ENCODE measurements at places on chromosomes 2 and 18.

DNA sequence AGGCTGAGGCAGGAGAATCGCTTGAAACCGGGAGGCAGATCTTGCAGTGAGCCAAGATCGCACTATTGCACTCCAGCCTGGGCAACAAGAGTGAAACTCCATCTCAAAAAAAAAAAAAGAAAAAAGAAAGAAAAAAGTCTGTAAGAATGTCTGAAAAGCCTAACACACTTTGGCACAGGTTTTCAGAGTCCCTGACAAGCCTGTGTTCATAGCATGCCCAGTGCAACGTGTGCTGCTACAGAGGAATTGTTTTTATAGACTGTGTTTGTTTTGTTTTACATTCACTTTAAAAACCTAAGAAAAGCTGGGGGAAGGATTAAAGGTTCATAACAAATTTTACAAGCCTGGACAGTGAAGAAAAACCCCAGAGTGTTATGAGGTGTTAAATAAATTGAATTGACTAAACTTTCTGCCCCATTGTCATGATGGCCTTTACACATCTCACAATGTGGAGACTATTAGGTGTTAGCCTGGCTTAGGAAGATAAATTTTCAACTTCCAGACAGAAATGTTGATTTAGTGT lies 55.2 kb downstream of the RBM43 start:
- no peak for DNase-seq

DNA sequence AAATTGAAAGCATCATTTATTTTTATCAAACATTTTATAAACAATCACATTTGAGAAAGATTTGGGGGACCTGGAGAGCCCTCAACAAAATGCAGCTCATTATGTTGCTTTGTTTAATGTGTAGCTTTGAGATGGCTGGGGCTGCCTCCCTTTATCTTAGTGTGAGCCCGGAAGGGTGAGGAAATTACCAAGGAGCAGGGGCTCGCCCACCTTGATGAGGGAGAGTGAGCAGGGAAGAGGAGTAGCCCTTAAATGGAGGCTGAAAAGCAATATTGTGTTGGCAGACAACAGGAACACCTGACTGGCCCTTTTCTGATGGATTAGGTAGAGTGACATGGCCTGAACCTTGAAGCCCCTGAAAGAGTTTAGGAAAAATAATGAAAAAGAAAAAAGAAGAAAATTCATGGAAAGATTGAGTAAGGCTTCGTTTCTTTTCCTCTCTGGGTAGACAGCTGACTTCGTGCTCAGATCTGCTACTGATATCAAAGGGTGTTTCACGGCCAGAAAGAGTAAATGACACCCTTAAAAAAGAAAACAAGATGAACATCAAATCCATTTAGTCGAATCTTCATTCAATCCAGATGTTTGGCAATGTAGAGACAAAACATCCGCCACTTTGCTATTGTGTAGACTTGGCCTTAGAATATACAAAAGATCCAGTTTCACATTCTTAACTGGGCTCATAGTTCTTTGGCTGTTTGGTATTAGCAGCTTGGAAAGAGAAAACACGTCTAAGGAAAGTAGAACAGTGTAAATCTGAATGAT lies 206.5 kb upstream of the TCF4 start:
- no peak for DNase-seq

- DNase-seq: no peak
These were observed 466.0 kb downstream of the PTH2R start for GRCh38 chr2:208872591-208872990.

DNA sequence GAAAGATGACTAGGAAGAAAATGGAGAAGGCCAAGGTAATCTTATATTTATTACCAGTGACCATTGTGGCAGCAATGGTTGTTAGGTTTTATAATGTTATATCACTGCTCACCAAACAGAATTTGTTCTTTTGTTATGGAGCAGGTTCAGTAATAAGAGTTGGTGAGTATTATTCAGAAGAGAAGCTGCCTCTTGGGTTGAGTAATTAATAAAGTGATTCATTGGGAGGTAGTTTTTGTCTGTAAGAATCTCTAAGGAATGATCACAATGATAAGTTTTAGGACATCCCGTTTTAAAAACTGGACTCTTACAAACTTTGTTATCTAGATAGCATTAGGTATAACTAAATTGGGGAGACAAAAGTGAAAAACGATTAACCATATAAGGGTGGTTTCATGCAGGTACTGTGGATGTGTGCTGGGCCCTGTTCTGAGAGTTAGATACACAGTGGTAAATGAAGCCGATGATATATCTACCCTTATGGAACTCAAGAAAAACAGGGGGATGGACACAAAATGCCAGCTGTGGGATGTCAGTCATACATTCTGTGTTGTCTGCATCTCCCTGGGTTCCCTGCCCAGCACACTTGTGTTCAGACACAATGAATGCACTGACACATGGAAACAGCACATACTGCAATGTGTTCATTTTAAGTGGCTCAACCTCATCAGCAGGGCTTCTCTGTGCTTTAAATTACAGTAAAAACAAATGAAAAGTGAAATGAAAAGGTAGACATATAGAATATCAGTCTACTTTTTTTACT lies 7.5 kb downstream of the MAP4K4 start:
- DNase-seq: no peak

GRCh38 chr2:74767618-74768017 lies 66.3 kb upstream of the HK2 start:
- DNase-seq: no peak

- DNase-seq: no peak
These were observed 38.9 kb downstream of the DHRS9 start for GRCh38 chr2:169108099-169108884.

- DNase-seq: no peak
These were observed 4.8 kb upstream of the ITPRIPL1 start for GRCh38 chr2:96320326-96320725.

DNA sequence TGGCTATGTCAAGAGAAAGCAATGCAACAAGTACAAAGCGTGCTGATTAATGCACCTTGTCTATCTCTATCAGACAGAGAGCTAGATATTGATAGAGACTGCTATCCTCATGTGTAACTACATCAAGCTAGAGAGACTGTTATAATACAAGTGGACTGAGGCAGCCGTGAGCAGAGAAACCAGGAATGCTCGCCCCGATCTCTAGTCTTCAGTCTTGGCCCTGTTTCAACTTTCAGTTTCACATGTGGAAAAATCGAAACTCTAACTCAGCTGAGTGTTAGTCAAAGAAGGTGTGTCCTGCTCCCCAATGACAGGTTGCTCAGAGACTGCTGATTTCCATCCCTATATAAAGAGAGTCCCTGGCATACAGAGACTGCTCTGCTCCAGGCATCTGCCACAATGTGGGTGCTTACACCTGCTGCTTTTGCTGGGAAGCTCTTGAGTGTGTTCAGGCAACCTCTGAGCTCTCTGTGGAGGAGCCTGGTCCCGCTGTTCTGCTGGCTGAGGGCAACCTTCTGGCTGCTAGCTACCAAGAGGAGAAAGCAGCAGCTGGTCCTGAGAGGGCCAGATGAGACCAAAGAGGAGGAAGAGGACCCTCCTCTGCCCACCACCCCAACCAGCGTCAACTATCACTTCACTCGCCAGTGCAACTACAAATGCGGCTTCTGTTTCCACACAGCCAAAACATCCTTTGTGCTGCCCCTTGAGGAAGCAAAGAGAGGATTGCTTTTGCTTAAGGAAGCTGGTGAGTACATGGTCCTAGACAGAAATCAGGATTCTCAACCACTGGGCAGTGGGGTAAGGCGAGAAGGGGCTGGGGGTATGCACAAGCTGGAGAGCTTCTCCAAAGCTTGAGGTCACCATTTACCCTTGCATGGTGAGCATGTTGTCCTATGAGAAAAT lies at the start of gene RSAD2:
Gene RSAD2, plus strand, starts transcription at position 376 of the 903 bp plus-strand sequence. Its CDS starts 24 bp downstream, at position 400.
- DNase-seq: no peak

GRCh38 chr2:48774251-48774650 lies 18.7 kb upstream of the LHCGR start:
- no peak for DNase-seq

DNA sequence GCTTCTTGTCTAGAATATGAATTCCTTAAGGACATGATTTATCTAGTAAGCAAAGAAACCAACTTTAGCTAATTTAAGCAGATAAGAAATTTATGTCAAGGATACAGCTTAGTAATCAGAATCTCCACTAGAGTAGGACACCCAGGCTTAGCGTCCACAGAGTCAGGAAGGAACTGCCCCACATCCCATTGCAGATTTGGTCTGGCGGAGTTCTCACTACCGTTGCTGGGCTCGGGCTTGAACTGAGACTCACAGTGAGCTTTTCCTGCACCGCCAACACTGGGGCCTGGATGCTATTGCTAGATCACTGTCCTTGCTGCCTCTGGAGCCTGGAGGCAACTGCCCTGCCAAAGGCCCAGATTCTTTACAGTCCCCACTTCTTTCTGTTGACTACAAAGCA lies 68.1 kb downstream of the SMAD4 start:
- DNase-seq: no peak

DNA sequence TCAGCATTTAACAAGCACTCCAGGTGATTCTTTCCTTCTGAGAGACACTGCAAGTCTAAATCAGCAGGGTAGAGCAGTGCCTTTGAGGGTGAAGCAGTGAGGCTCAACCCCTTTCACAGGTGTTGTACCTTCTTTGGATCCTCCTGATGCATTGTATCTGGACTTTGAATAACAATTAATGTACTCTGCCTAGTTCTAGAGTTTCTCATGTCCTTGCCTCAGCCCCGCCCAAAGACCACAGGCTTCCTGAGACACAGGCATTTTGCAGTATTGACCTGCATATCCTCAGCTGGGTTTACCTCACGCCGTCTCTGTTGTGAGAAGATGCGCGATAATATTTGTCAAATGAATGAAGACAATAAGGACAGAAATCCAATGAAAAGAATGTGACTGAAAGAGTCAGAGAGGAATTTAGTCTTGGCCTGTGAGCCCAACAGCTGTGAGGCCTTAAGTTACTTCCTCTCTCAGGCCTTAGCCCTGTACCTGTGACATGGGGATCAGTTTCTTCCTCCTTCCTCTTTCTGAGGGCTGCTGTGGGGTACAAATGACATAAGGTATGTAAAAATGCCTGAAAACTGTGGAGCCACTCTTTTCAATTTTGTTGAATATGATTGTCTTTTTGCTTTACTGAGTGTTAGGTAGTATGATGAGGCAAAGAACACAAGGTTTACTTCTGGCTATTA lies 43.7 kb downstream of the WIPF1 start:
- DNase-seq: no peak

Measured in activated CD8-positive, alpha-beta memory T cell treated with anti-CD3 and anti-CD28 coated beads for 1 hour (primary cell).